ENCODE measurements at places on chromosomes 6 and 20. TPM values are rescaled to one million over a fixed set of nuclear protein-coding genes. Genes with fewer than 3 reads are reported as not detected.

- no peak for DNase-seq
These were observed 45.4 kb downstream of the TULP4 start for GRCh38 chr6:158357570-158358216.

GRCh38 chr20:4261333-4262284 is 246.3 kb upstream of the RNF24 start:
- DNase-seq: no peak

DNA sequence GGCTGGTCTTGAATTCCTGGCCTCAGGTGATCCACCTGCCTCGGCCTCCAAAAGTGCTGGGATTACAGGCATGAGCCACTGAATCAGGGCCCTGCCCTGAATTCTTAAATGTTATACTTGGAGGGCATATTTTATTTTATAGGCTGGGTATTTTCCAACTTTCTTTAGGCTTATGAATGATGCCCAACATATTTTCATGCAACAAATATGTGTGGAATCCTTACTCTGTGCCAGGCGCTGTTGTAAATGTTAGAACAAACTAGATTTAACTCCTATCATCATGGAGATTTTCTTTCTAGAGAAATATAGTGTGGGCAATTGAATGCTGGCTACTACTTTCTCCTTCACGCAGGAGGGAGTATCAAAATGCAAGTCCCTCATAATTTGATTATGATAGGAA is 71.2 kb downstream of the SAMD5 start:
- no peak for DNase-seq

DNA sequence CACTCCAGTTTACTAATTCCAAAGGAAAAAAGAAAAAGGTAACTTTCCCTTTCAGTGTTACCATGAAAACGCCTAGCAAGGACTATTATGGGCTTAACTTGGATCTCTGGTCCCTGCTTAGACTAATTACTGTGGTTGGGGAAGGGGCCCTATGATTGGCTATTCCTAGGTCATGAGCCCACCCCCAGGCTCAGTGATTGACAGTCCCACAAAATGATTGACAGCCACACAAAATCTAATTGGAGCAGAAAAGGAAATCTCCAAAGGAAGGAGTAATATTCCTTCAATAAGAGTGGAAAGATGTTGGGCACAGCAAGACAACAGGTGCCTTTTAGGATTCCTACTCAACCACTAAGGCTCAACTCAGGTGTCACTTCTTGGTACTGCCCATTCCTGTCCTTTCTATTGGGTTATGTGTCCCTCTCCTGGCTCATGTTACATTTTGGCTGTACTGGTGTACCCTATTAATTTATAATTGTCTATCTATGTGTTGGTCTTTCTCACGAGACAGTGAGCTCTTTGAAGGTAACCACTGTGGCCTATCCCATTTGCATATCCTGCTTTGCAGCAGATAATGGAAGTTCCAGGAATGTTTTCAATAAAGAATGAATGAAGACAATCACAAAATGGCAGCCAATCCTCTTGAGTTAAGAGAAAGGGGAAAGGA is 5.5 kb upstream of the UTRN start:
- no peak for DNase-seq

DNA sequence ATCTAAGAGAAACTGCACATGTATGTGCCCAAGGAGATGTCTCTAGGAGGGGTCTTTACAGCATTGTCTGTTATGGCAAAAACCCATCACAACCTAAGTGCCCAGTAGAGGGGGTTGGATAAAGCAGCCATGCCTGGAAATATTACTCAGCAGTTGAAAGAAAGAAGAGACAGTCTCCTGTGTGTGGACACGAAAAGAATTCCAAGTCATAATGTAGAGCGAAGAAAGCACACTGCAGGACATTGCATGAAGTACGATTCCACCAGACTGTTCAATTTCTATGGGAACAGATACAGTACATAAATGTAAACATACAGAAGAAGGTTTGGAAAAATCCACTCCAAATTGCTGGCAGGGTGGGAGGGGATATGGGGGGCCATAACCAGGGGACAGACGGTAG is 7.3 kb upstream of the TGM2 start:
- no peak for DNase-seq

- no peak for DNase-seq
These were observed 453.0 kb upstream of the SULF2 start for GRCh38 chr20:48238326-48238725.

- no peak for DNase-seq
These were observed 2.7 kb downstream of the FOXA2 start for GRCh38 chr20:22581437-22582385.

DEFB124 gene
- not detected for total RNA-seq

PPARD gene
- 7.4 TPM for total RNA-seq

TXLNB gene
- 0.21 TPM for total RNA-seq

TFAP2C gene
- total RNA-seq: not detected
